ENCODE measurements at places on chromosomes 16 and 17.
A peak's percentile ranks its signal among the peaks of the same experiment; 100 is the strongest.

- no peak for DNase-seq
These were observed 21.1 kb downstream of the TANC2 start for GRCh38 chr17:62987136-62987535.

DNA sequence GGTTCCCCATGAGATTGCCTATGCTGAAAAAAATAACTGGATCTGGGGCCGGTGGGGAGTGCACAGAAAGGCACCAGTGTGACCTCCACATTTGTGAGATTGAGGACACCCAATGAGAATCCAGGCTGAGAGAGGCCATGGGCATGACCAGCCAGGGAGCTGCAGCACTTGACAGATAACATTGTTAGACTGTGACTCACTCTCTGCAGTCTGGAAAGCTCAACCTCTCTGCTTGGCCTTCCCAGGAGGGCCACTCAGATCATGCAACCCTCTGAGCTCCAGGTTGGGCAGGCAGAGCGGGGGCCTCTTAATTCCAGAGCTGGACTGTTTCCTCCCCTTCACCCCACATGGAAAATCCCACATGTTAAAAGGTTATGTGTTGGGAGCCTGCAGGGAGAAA, 30.1 kb downstream of the FZD2 start:
- DNase-seq, result no peak

GRCh38 chr17:78225088-78225865, 6.2 kb upstream of the TMEM235 start:
- DNase-seq, result no peak

- no peak for DNase-seq
These were observed 6.0 kb downstream of the FHOD1 start for GRCh38 chr16:67241008-67241900.

DNA sequence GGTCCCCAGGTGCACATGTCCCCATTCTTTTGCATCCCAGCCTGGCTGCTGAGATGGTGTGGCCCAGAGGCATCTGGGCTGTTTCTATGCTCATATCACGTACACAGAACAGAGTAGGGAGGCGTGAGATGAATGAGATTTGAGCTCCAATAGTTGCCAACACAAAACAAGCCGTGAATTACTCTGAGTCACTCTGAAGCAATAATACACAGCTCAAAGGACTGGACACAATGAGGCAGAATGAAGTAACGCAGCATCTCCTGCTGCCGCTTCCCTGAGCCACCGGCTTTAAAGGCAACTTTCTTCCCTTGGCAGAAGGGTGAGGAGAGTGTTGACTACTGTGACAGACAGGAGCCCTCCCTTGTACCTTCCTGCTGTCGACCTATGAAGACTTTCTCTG, 33.9 kb upstream of the CLEC18B start:
- no peak for DNase-seq

DNA sequence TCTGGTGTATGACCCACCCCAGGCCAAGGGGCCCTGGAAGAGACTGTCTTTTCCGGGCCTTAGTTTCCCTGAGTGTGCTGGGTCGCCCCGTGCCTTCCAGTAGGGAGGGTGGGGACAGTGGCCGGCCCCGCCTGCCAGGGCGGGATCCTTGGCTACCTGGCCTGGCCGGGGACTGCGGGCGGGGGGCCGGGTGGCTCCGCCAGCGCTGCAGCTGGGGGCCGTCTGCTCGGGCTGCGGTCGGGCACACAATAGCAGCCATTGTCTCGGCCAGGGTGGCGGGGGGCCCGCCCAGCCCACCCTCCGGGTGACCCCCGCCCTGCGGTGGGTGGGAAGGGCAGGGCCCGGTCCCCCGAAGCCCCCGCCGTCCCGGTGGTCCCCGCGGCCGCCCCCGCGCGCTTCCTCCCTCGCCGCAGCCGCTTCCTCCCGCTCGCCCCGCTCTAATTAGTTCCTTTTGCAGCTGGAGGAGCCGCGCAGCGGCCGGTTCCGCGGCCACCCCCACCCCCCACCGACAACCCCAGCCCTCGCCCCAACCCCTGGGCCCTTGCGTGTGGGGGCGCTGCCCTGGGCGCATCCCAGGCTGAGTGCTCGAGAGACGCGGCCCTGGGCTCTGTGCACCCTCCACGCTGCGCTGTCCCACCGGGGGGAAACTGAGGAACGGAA, 11.6 kb downstream of the GLIS2 start:
- no peak for DNase-seq

GRCh38 chr17:8046929-8047768, 8.3 kb downstream of the ALOX15B start:
- DNase-seq, result no peak

- no peak for DNase-seq
These were observed 87.8 kb downstream of the TUBD1 start for GRCh38 chr17:59804901-59805465.

GRCh38 chr16:4700380-4700996, 7.1 kb downstream of the NUDT16L1 start:
- DNase-seq, result no peak

DNA sequence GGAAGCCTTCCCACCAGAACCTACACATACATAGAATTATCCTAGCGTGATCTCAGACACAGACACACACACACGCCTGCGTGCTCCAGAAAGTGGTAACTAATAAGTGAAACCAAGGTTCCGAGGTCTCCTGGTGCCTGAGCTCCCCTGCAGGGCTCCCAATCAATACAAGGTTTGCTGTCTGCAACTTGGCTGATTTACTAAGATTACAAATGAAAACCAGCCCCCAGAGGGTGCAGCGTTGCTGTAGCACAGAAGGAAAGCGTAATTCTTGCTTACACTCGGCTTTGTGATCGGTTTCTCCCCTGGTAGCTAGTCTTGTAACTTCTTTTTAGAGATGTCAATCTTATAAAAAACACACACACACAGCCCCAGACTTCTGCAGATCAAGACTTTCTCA, 334.1 kb upstream of the XYLT1 start:
- no peak for DNase-seq

- DNase-seq, result no peak
These were observed 259.7 kb downstream of the PRKCA start for GRCh38 chr17:66562119-66562518.

DNA sequence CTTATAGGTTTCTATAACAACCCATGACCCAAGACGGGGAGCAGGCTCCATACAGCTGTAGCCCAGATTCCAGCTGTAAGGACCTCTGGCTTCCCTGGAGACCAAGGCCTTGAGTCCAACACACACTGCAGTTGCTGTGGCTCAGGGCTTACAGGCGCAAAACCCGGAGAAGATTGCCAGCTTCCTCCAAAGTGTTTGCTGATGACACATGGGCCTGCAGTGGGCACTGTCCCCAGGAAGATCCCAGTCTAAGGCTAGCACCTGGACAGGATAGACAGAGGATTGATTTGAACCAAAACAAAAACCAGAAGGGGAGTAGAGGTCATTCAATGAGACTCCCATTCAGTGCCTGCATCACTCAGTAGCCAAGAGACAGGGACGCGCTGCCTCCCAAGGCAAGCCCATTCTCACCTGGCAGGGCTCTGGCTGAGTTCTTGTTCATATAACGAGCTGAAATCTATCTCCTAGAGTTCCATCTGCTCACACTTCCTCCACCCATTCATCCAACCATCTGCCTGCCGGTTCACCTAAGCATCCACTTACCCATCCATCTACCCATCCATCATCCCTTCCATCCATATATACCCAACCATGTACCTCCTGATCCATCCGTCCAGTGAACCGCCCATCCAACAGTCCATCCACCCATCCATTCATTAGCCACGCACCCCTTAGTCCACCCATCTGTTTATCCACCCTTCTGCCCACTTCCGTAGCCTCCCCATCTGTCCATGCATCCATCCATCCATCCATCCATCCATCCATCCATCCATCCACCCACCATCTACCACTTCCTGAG, 10.2 kb downstream of the RAB11FIP4 start:
- DNase-seq, result no peak

GRCh38 chr16:85354686-85355514, 242.6 kb upstream of the CIBAR2 start:
- DNase-seq, result no peak

DNA sequence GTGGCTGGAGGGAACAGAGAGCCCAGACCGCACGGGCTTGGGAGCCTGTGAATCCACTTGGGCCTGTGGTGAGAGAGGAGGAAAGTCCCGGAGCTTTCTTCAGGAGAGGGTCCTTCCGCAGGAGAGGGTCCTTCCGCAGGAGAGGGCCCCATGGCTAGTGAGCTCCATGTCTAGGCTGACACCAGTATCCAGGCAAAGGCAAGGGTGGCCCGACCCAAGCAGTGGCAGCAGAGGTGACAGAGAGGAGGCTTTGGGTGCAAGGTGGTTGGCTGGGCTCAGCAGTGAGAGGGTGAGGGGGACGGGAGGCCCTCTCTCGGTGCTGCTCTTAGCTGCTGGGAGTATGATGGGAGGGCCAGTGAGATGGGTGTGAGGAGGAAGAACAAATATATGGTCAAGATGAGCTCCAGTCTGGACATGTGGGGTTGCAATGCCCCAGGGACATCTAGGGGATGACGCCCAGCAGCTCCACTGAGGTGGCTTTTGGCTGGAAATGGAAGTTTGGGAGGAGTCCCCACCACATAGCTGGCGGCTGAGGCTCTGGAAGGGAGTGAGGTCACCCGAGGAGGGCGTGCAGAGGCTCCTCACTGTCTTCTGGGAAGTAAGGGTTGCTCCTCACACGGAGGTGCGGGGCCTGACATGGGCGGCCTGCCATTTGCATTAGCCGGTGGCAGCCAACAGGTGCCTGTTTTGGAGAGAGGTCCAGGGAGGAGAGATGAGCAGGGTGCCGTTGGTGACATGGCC, 2.3 kb upstream of the HSD3B7 start:
- DNase-seq, result no peak

DNA sequence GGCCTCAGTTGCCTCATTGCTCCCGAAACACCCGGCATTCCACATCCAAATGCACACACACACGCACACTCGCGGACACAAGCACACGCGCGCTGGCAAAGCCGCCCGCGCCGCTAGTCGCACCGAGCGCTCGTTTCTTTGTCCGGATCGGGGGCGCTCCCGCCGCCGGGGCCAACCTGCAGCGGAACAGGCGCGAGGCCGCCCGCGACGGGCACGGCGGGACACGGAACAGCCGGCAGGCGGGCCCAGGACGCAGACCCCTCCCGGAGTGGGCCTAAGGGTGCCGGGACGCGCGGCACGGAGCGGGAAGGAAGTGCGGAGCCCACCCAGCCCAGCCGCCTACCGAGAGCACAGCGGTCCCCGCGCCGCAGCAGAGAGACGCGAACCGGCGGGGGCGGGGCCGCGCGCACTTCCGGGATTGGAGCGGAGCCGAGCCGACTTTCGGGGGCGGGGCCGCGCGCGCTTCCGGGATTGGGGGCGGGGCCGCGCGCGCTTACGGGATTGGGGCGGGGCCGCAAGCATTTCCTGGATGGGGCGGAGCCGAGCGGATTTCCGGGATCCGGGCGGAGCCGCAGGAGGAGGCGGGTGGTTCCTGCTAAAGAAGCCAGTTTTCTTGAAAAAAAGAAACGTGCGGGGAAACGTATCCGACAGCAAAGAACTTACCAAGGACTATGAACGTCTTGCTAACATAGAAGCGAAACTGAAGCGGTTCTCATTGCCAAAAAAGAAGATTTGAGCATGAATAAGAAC, at the start of gene CYBC1:
CYBC1 (minus strand) TSS at position 396 of the 750 bp plus-strand sequence. CDS start 1,498 bp downstream, outside the sequence.
- peak; percentile 93 for DNase-seq

DNA sequence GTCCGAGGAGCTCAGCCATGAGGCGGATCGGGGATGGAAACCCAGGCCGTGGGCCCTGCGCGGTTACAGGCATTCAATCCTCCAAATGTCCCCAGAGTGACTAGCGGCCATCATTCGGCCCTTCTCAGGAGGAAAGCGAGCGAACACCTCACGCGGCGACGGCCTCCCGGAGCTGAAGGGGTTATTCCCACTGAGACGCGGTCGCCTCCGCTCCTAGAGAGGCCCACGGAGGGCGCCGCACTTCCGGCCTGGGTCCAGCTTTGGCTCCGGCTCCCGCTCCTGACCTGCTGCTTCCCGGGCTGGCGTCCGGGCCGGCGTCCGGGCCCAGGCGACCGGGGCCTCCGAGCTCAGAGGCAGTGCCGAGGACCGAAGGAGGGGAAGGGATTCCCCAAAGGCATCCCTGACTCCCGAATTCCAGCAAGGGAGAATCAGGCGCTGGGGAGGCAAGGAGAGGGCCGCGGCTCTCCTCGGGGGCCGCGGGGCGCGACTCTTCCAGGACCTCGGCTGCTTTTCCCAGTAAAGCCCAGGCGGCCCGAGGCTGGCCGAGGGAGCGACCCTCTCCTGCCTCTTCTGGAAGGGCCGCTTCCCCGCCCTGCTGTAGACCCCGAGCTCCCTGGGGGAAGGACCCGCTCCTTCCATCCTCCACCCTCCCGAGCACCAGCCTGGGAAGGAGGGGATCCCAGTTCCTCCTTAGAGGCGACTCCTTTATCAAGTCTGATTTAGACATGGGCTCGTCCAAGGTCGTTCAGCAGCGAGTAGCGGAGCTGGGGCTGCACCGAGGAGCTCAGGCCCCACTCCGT, 18.6 kb upstream of the ZNF629 start:
- DNase-seq, result peak; percentile 40

DNA sequence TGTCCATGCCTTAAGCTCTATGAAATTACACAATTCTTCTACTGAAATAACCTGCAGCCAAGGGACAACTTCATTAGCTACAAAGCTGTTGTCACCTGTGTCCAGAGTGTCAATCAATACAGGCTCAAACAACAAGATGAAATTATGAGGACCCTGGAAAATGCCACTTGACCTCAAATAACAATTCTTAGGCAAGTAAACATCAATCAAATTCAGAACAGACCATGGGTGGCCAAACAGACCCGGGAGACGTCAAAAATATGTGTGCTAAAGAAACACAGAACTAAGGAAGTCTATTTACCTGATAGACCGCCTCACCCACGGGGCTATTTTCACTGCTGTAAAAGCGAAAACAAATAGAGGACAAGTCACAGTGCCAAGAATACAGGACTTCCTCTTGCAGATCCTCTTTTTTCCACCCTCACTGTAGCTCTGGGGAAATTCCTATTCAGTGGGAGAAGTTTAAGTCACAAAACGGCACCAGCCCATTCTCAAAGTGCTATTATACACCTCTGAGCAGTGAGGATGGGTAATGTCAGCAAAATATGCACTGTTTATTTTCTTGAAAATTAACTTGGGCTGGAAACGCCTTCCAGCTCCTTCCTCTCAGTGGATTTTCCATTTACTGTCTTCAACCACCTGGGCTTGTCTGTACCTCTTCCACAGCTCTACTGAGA, 2.7 kb downstream of the LITAF start:
- DNase-seq, result no peak

GRCh38 chr16:68249371-68249770, 4.2 kb downstream of the PLA2G15 start:
- DNase-seq, result no peak

GRCh38 chr16:30888856-30889499, 4.9 kb downstream of the BCL7C start:
- DNase-seq, result no peak

- no peak for DNase-seq
These were observed 3.3 kb upstream of the COG1 start for GRCh38 chr17:73189417-73190099.

DNA sequence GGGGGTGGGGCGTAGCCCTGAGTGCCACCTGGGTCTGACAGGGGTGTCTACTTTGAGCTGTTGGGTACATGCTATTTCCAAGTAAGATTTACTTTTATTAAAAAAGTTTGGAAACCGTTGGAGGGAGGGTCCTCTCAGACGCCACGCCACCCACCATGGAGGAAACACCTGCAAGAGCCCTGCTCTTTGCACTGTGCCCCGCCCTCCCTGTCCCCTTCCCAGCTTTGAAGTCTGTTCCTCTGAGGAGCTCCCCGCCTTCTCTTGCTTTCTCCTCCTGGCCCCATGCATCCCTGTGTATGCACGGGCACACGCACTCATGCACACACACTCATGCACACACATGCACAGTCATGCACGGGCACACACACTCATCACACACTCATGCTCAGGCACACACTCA, 15.5 kb downstream of the ADGRG1 start:
- no peak for DNase-seq

GRCh38 chr17:574061-574460, 140.6 kb downstream of the VPS53 start:
- no peak for DNase-seq

GRCh38 chr17:34913001-34913400, 48.3 kb downstream of the CCT6B start:
- no peak for DNase-seq

Data from stimulated activated CD4-positive, alpha-beta T cell treated with anti-CD3 and anti-CD28 coated beads, Interleukin-12 subunit alpha, Interleukin-12 subunit beta, amount 100 ng/mL, for 24 hours (primary cell).